ENCODE measurements at places on chromosomes 4 and X.
A peak's percentile ranks its signal among the peaks of the same experiment; 100 is the strongest.

GRCh38 chr4:86174506-86174905 lies 185.3 kb downstream of the MAPK10 start:
- no peak for DNase-seq

DNA sequence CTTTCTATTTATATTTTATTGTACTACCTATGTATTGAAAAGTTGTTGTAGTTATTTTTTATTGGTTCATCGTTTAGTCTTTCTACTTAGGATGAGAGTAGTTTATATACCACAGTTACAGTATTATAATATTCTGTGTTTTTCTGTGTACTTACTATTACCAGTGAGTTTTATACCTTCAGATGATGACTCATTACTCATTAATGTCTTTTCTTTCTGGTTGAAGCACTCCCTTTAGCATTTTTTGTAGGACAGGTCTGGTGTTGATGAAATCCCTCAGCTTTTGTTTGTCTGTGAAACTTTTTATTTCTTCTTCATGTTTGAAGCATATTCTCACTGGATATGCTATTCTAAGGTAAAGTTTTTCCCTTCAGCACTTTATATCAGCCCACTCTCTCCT lies 7.7 kb downstream of the LUZP4 start:
- DNase-seq, result no peak

- no peak for DNase-seq
These were observed 10.6 kb upstream of the TLR8 start for GRCh38 chrX:12895866-12896265.

- DNase-seq, result peak; percentile 77
These were observed 23.2 kb upstream of the AASDH start for GRCh38 chr4:56410247-56411062.

- DNase-seq, result no peak
These were observed 166.4 kb downstream of the TSPAN5 start for GRCh38 chr4:98491899-98492559.

DNA sequence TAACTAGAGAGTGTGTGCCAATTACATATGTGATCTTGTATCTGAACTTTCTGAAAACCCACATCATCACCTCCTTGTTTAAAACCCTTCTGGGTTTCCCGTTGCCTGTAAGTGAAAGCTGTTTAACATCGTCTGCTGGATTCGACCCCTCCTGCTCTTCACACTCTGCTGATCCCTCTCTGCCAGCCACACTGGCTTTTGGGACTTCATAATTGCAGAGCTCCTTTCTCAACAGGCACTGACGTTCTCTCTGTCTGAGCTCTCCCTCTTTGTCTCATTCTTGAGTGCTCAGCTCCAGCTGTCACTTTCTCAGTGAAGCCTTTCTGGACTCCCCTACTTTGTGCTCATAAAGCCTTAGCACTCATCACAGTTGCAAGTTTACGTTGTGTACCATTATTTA lies 153.9 kb downstream of the CEP135 start:
- DNase-seq, result no peak

DNA sequence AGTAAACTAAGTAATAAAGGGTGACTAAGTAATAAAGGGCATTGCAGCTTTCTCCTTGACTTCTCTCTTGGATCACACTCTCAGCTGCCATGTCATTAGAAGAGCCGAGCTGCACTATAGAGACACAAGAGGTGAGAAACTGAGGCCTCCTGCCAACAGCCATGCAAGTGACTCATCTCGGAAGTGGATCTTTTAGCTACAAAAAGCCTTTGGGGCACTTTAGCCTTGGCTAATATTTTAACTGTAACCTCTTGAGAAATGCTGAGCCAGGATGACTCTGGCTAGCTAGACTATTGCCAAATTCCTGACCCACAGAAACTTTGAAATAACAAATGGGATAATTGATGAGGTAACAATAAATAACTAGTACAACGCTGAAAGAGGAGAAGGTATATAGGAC lies 1.5 kb upstream of the NEIL3 start:
- DNase-seq, result no peak

DNA sequence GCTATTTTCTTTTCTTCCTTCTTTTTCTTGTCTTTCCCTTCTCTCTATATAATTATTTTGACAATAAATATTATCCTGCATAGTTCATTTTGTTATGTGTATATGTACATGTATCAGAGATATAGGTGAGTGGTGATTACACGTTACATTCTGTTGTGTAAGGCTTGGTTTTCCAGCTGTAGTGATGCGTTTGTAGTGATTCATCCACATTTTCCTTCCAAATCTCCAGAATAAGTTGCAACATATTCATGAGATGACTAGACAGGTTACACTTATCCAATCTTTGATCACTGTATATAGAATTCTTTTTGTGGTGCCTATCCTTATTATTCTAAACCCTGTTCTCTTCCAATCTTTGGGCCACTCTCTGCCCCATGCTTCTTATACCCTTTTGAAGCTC lies 540.2 kb downstream of the GBA3 start:
- no peak for DNase-seq

- no peak for DNase-seq
These were observed 226.0 kb upstream of the MAB21L2 start for GRCh38 chr4:150355858-150356455.

GRCh38 chr4:60173718-60174117 lies 1026.4 kb upstream of the ADGRL3 start:
- DNase-seq, result no peak

All from NCI-H2081 treated with DMSO at 0.1 percent for 48 hours (cell line).